Chondrocyte (in vitro differentiated cells): ENCODE measurements at places on chromosomes 11 and 22. TPM values are rescaled to one million over a fixed set of nuclear protein-coding genes. Genes with fewer than 3 reads are reported as not detected.
A peak's percentile ranks its signal among the peaks of the same experiment; 100 is the strongest.

- no peak for DNase-seq
Measured at GRCh38 chr11:32829680-32830412, at the start of gene PRRG4. Gene PRRG4, plus strand, starts transcription at chr11:32829927. Its CDS starts 603 bp downstream, at chr11:32830530.

- no peak for DNase-seq
Measured at GRCh38 chr11:46417711-46418110, 26.1 kb upstream of the CHRM4 start.

- peak; percentile 81 for DNase-seq
Measured at GRCh38 chr11:118620529-118621070, 13.2 kb downstream of the PHLDB1 start.

Gene DERL3
- 1.3 to 4.6 TPM (median 2.0 TPM) in 3 replicates for total RNA-seq

DNA sequence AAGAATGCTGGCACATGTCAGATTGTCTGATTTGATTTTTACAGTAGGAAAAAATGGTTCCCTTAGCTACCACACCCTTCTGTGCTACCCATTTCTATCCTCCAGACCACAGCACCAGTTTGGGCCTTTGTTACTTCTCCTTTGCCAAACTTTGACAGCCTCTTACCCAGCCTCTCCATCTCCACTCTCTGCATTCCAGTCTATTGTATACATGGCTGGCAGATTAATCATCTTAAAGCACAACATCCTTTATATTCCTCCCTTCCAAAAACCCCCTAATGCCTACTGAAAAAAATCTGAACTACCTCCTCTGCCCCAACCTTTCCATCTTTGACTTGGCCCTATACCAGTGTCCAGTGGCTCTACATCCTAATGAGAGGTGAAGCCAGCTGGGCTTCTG is 10.8 kb upstream of the PANX1 start:
- DNase-seq = no peak

GRCh38 chr11:19903620-19904069 is 191.0 kb downstream of the NAV2 start:
- DNase-seq = no peak

GRCh38 chr11:9169595-9170295 is 78.3 kb upstream of the SCUBE2 start:
- no peak for DNase-seq

Gene OR4D5
- total RNA-seq = not detected in 3 replicates

DNA sequence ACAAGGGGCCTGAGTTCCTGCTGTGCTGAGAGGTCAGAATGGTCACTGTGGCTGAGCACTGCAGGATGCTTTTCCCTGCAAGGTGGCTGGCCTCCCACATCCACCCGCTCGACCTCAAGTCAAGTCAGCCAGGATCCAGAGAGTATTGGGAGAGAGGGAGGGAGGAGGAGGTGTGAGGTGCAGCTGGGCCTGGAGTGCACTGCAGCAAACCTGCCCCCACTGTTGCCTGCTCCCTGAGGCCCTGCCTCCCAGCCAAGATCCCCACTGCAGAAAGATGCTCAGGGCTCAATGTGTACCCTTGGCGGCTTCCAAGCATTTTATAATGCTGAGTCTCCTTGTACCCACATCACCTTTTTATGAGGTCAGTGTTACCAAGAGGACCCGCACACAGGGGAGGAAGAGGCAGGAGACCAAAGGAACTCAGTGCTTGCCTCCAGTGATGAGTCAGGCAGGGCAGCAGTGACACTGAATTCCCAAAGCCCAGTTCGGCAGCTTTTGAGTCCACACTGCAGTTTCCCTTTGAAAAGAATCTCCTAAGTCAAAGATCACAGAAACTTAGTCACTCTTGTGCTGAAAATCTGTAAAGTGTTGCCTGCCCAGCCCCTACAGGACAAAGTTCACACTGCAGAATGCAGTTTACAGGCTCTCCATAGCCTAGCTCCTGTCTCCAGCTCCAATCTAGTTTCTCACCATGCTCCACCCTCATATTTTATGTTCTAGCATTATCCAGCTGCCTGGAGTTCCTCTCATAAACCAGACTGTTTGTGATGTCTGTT is 3.1 kb downstream of the ENDOD1 start:
- no peak for DNase-seq
